ENCODE measurements at places on chromosomes 2 and 18.

GRCh38 chr2:142042536-142043199 lies 88.1 kb downstream of the LRP1B start:
- DNase-seq = no peak

- no peak for DNase-seq
These were observed at the start of gene SH3BP4 for GRCh38 chr2:234951664-234952269. SH3BP4 (plus strand) TSS chr2:234952017; CDS start chr2:235035003, 82,986 bp downstream.

- DNase-seq = no peak
These were observed 359.9 kb downstream of the ARHGAP15 start for GRCh38 chr2:143489145-143489544.

- DNase-seq = no peak
These were observed 42.5 kb downstream of the CNGA3 start for GRCh38 chr2:98388601-98389250.

GRCh38 chr18:58861861-58862301 lies 2.8 kb upstream of the ZNF532 start:
- DNase-seq = no peak

DNA sequence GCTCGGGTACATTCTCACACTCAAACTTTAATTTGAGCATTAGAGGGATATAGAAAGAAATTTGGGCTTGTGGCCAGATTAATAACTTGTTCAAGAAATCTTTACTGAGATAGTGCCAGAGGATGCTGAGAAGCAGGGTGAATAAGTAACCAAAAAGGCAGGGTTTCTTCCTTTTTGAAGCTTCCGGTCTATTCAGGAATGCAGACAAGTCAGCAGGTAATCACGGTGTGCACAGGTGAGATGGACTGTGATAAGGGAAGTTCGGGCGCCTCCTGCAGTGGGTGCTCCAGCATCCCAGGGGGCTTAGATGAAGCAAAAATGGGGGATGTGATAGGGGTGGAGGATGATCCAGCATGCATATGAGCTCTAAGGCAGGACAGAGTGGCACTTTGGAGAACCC lies 44.9 kb upstream of the CYP1B1 start:
- DNase-seq = no peak

GRCh38 chr2:50753234-50753633 lies 278.7 kb downstream of the NRXN1 start:
- no peak for DNase-seq

DNA sequence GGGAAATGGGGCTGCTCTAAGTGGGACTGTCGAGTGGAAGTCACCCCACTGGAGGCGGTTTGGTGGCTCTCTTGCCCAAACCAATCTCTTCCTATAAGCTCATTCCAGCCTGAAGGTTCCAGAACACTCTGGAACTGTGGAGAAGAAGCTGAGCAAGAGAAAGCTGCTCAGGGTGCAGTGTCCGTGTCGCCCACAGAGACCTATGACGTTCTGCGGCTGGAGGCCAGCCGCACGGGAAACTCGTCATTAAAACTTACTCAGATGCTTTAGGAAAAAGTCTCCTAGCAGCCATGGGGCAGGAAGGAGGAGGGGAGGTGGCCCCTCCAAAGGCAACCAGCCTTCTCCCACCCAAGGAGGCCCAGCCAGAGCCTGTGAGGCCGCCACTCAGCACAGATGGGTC lies 41.7 kb downstream of the ADCY3 start:
- DNase-seq = no peak

DNA sequence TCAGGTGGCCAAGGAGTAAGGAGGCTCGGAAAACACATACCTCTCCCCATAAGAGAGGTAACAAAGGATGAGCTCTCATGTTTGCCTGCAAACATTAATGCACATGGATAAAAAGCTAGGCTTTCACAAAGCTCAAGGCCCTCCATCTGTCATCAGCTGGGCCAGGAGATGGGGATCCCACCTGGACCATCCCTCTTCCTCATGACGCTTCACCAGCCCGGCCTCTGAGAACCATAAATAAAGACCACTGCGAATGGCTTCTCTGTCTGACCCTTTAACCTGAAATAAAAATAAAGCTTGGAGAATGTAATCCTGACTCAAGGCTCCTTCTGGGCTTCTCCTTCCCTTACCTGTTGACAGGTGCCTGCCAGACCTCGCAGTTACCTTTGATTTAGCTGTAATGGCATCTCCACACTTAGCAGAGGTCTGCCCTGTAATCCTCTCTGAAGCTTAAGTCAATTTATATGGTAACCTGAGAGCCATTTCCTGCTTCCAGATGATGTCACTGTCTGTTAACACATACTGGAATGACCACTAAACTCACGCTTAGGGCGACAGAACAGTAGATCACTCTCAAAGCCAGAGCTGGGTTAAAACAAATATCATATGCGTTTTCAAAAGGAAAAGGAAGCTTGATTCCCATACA lies 29.3 kb upstream of the FOXI3 start:
- no peak for DNase-seq

GRCh38 chr2:9003366-9003615 lies 193 bp downstream of the MBOAT2 start:
- DNase-seq = no peak

DNA sequence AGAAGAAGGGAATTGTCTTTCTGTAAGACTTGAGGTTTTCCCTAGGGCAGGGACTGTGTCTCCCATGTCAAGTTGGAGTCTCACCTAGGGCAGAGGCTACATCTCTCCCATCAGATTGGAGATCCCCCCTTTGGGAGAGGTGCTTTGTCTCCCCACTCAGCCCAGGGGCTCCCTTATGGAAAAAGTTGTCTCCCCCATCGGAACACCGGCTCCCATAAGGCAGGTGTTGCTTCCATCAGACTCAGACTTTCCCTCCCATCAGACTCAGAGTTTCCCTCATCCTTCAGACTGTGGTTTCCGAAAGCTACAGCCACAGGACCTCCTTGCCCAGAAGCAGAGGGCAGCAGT lies 5.8 kb downstream of the ANKRD53 start:
- no peak for DNase-seq

DNA sequence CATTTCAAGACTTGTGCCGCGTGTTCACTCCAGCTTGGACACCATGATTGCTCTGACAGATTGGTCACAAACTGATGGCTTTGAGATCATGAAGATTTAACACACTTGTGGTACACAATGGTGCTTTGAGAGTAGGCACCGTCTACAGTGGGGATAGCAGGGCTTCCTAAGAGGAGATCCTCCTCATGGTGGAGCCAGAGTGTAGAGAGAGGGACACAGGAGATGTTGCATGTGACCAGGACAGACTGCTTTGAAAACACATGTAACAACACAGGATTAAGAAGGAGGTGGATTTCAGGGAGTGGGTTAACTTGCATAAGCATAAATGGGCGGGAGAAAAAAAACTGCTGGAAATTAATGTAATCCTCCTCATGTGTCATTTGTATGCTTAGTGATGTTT lies 95.7 kb upstream of the LINC00305 start:
- no peak for DNase-seq

- no peak for DNase-seq
These were observed 25.6 kb upstream of the CERS6 start for GRCh38 chr2:168430431-168430830.

- no peak for DNase-seq
These were observed 28.9 kb upstream of the EFHD1 start for GRCh38 chr2:232604535-232604934.

DNA sequence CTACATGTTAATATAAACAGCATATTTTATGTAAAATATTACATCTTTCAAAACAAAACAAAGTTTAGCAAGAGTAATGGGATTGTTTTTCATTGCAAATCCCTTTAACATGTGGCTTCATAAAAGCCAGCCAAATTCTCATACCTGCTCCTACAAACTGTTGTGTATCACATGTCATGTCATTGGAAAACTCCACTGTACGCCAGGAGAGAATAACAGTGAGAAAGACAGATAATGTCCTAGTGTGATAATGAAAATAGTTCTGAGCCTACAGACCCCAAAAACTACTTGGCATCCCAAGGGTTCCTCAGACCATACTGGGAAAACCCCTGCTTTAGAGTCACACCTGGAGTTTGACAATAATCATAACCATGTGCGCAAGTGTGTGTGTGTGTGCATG lies 182.7 kb upstream of the HNRNPA3 start:
- no peak for DNase-seq

DNA sequence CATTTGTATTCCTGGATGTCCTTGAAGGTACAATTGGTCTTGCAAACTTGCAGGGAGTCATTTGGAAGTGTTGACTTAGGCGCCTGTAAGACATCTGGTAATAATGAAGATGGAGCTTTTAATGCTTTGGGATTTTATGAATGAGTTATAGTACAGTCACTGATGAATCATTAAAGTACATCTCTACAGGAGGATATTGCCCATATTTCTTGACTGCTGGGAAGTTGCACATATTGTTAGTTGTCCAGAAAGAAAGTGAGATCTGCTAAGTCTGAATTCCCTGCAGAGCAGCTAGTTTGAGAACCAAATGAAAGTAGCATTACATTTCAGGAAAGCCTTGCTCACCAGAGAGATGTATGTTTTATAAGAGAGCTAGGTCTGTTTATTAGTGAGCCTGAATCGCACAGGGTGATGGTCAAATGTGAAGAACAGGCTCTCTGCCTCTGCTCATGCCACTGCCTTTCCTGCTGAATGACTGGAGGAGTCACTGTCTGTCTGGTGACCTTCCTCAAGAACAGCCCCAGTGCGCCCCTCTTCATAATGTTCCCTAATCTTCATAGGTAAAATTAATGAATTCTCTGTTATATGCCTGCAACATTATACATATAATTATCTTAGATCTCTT lies 138.9 kb upstream of the KLHL14 start:
- DNase-seq = no peak

GRCh38 chr2:227366769-227367426 lies 12.2 kb downstream of the TM4SF20 start:
- no peak for DNase-seq

DNA sequence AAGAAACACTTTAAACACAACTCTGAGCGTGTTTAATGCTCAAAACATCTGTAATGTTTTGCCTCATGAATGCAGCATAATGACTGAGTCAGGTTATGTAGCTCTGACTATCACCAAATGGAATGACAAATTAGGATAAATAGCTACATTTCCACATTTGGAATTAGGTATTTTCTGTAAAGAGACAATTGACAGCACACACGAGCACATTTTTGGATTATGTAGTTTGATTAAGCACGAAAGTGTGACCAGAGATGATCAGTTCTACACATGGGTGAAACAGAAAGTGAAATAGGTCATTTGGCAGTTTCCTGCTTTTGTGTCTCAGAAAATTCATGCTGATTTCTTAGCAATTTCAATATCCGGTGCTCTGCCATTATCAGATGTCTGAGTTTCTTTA lies 29.0 kb downstream of the LPIN1 start:
- DNase-seq = no peak
